Frontal cortex (tissue), 4 donors: ENCODE measurements at places on chromosomes 13 and 19. TPM values are rescaled to one million over a fixed set of nuclear protein-coding genes. Genes with fewer than 3 reads are reported as not detected.

GRCh38 chr19:46530636-46531035 lies 35.0 kb upstream of the PNMA8B start:
- DNase-seq: no peak

DNA sequence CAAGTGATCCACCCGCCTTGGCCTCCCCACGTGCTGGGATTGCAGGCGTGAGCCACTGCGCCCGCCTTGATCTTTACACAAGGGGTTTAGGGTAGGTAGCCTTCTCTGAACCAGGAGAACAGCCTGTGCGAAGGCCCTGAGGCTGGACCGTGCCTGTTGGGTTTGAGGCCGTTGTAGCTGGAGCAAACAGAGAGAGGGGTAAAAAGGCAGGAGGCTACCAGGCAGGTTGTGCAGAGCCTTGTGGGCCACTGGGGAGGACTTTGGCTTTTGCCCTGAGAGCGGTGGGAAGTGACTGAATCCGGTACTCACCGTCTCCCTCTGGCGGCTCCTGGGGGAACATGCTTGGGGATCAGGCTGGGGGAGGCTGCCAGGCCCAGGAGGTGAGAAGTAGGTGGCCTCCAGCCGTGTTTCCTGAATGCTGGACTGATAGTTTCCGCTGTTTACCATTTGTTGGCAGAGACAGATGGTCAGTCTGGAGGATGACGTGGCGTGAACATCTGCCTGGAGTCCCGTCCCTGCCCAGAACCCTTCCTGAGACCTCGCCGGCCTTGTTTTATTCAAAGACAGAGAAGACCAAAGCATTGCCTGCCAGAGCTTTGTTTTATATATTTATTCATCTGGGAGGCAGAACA lies 24.6 kb downstream of the SPC24 start:
- peak; percentile 77 for DNase-seq

GRCh38 chr19:18483119-18483890 lies 38.6 kb downstream of the ELL start:
- no peak for DNase-seq

DNA sequence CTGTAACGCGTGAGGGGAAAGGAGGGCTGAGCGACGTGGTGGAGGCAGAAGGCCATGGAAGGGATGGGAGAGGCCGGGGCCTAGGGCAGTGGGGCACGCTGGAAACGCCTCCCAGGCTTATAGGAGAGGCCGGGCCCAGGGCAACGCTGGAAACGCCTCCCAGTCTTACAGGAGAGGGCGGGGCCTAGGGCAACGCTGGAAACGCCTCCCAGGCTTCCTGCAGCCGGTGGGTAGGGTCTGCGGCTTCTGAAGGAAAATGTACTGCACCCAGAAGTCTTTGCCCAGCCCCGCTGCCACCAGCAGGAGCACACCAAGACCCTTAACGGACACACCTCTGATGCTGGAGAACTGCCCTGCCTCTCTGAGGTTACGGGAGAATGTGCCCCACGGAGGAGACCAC lies 9.1 kb downstream of the CACTIN start:
- DNase-seq: no peak

- no peak for DNase-seq
Measured at GRCh38 chr19:6730941-6731670, 6.3 kb downstream of the GPR108 start.

Gene LPAR2
- total RNA-seq: 14.7 TPM

- peak; percentile 81 for DNase-seq
Measured at GRCh38 chr19:49676136-49676783, 811 bp upstream of the PRMT1 start.

DNA sequence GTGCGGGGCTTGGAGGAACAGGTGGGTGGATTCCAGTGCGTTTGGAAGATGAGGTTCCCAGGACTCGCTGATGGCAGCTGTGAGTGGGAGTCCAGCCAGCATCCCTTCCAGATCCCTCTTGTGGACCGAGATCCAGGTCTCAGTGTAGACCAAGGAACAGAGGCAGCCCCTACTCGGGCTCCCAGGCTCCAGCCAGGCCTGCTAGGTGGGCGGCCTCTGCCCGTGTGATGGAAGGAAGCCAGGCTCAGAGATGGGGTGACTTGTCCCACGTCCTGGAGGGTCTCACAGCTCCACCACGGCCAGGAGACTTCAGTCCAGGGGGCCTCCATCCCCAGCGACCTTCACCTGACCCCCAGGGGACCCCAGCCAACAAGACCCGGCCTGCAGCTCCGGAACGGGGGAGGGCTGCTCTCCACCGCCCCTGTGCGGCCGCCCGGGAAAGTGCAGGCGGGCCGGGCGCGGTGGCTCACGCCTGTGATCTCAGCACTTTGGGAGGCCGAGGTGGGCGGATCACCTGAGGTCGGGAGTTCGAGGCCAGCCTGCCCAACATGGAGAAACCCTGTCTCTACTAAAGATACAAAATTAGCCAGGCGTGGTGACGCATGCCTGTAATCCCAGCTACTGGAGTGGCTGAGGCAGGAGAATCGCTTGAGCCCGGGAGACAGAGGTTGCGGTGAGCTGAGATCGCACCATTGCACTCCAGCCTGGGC lies 729 bp upstream of the MADCAM1 start:
- peak; percentile 58 for DNase-seq

GRCh38 chr19:18135712-18136584 lies 17.0 kb upstream of the PIK3R2 start:
- no peak for DNase-seq
